Muscle of back (tissue), 13 donors: ENCODE measurements at places on chromosomes 1 and 21.

GRCh38 chr1:41650028-41650880 is 165.8 kb upstream of the EDN2 start:
- DNase-seq: no peak

GRCh38 chr1:153541641-153542590 is 1.2 kb upstream of the S100A5 start:
- no peak for DNase-seq

DNA sequence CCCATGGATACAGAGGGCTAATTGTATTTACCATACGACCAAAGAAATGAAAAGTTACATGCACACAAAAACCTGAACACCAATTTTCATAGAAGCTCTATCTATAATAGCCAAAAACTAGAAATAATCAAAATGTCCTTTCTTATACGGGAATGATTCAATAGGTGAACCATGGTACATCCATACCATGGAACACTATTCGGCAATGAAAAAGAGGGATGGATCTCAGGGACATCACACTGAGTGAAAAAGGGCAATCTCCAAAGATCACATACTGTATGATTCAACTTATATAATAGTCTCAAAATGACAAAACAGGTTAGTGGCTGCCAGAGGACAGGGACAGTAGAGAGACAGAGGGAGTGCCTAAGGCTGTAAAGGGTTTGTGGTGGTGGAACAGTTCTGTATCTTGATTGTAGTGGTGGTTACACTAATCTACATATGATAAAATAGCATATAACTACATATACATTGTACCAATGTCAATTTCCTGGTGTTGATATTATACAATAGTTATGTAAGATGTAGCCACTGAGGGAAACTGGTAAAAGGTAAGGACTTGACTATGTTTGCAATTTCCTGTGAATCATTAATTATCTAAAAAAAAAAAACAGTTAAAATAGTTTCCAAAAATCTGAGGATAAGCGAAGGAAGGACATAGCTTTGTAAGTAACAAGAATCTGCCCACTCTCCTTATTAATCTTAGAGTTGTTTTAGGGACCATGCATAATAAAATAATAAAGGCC is 3.7 kb downstream of the RSBN1 start:
- no peak for DNase-seq

DNA sequence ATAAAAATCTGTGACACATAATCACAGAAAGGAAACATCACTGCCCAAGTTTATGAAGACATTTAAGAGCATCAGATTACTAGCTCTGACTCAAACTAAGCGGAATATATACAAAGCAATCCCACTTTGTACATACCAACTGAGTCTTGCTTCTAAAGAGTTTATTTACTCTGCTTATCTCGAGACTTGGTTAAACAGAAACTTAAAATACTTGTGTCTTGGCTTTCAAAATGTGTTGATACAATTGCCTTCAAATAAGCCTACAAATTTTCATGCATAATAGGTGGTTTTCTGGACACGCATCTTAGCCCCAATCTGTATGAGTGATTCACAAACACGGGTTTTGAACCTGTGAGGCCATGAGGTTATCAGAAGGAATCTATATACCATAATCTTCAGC is 21.0 kb downstream of the CD160 start:
- no peak for DNase-seq

DNA sequence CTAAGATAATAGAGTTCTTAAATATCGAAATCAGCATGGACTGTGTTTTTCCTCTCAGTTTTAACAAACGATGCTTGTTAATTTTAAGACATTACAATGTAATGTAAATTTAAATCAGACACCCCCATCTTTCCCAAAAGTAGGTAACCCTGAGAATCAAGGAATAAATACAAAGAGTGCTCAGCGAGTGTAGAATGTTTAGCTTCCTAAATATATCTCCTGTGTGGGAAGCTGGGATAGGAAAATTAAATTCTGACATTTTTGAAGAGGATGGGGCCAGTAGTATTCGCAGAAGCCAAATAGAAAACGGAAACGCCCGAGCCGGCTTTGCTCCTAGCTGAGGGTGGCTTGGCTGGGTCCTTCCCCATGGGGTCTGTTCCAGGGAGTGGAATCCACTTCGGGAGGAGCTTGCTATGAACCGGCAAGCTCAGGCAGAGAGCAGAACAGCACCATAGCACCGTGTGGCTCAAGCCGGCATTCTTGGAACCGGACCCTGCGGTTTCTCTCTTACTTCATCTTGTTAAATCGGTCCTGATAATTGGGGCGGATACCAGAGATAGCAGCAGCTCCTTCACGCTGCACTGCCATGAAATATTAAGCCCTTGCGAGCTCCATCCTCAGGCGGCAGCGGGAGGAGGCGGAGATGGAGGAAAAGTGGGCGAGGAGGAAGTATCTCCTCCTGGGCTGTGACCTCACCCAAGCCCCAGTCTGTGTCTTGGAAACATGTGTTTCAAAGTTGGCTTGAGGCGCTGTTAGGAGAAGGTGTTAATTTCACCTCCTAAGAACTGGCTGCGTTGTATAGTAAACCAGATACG is 24.9 kb downstream of the MAP3K7CL start:
- no peak for DNase-seq

DNA sequence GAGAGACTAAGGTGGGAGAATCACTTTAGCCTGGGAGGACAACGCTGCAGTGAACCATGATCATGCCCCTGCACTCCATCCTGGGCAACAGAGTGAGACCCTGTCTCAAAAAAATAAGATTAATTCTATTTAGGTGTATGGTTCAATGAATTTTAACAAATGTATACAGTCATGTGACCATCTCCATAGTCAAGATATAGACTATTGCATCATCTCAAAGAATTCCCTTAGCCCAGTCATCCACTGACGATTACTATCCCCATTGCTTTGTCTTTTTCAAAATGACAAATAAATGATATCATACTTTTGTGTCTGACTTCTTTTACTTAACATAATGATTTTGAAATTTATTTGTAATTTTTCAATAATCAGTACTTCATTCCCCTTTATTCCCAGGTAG is 260.0 kb downstream of the LRRC7 start:
- no peak for DNase-seq

DNA sequence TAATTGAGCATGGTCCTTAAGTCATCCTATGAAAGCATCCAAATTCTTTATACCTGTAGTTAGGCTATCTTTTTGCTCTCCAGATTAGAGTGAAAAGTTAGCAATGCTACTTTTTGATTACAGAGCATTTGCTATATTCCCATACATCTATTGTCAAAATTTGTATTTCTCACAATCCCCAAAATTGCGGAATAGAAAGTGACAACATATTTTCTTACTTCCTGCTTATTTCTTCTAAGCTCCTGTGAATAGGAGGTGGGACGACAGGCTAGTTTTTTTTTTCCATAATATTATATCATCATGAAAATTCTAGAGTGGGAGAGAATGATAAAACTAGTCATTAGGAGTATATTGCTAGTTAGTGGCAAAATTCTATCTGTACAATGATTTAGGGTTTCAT is 264.0 kb upstream of the DPYD start:
- DNase-seq: no peak
